ENCODE measurements at places on chromosomes 4 and X.

- no peak for DNase-seq
Observed at GRCh38 chrX:19887911-19888879, 795 bp upstream of the SH3KBP1 start.

DNA sequence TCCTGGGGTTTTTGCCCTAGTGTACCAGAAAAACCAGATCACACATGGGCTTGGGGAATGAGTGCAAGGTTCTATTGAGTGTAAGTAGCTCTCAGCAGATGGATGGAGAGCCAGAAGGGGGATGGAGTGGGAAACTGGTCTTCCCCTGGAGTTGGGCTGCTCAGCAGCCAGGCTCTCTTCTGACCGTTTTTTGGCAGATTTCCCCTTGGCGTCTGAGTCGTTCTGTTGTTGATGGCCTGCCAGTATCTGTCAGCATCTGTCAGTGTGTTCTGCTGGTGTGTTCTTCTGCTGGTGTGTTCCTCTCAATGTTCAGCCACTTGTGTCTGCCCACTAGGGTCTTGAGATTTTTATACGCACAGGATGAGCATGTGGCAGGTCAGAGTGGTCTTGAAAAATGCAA lies 633.9 kb upstream of the CPEB2 start:
- no peak for DNase-seq

DNA sequence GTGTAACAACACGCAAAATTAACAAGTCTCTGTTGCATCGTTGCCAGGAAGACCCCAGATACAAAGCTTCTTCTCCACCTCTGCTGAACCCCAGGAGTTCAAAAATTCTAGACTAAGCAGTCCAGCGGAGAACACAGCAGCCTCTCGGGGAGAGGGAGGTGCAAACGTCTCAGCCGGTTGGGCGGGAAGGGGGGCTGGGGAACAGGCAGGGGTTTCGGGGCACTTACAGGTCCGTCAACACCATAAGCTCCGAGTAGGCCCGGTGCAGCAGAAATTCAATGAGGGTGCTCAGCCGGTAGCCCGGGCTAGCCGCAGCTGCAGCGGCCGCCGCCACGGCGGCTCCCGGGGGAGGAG lies 394 bp downstream of the MED14 start:
- DNase-seq = no peak

DNA sequence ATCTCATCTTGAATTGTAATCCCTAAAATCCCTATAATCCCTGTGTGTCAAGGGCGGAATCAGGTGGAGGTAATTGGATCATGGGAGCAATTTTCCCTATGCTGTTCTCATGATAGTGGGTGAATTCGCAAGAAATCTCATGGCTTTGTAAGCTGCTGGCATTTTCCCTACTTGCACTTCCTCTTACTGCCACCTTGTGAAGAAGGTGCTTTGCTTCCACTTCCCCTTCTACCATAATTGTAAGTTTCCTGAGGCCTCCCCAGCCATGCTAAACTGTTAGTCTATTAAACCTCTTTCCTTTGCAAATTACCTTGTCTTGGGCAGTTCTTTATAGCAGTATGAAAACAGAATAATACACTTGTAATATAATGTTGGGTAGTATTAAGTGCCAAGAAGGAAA lies 1087.4 kb upstream of the SLIT2 start:
- no peak for DNase-seq

DNA sequence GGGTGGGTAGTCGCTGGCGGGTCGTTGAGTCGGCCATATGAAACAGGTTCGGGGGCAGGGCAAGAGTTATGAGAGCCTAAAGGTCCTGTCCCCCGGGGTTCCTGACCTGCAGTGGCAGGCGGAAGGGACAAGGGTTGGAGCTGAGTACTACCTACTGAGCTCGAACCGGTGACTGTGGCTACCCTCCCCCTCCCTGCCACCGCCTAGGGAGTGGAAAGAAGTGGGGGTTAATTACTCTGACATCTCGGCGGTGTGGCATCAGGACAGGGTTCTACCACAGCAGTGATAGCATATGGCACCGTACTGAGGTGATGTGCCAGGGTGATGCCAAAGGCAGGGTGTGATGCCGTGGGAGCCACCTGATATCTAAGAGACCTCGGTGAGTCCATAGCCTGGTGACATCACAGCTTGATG lies 307 bp downstream of the ATG4A start:
- no peak for DNase-seq

DNA sequence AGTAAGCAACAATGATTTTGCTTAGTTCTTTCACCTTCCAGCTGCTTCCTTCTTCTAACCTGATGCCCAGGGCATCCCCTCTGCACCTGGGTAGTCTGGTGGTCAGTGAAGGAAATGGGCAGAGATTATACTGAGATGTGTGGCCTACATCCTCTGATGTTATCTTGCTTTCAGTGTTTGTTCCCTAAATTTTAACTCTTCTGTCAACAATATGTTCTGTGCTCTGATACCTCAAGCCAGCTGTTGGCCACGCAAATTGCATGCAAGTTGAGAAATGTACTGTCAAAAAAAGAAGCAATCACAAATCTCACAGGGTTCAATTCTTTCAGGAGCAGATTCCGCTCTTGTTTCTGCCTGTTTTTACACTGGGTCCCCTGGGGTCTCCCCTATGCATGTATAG lies 73.8 kb downstream of the FBXW7 start:
- no peak for DNase-seq

DNA sequence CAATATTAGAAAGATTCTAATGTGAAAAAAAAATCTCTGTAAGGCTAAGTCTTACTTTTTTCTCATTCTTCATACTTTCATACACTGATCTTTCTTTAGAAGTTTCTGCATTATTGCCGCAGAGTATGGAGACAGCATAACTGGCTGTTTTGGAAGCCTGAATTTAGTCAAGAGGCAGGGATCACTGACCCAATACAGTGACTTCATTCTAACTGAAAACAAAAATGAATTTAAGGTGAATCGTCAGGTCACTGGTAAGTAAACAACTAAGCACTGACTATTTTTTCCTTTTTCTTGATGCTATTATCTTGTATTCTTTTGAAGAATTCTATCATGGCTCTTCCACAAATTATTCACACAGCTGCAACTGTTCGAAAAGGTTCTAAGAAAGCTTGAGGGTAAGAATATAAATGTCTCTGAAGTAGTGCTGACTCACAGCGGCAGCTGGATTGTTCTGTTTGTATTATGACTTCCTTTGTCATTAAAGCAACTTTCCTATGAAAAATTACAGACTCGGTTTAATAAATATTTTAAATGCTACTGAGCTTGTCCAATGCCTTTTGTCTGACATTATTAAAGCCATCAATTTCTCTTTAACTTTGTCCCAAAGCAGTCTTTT lies 609.3 kb downstream of the FSTL5 start:
- DNase-seq = peak; percentile 9

DNA sequence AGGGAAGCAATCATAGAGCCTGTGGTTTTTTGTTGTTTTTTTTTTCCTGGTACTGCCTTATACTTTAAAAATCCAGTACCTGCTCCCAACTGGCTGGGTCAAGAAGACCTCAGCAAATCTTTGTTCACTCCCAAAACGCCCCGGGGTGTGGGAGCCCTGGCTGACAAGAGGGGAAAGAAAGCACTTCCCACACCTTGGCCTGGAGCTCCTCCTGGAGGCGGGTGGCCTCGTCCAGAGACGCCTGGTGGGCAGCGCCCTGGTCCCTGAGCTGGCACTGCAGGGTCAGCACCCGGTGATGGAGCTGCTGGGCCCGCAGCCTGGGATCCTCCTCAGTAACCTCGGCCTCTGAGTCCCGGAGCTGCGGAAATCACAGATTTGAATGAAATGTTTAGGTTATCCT lies 38.2 kb downstream of the C4orf50 start:
- no peak for DNase-seq

GRCh38 chr4:54254116-54254914 lies 25.2 kb downstream of the PDGFRA start:
- no peak for DNase-seq

DNA sequence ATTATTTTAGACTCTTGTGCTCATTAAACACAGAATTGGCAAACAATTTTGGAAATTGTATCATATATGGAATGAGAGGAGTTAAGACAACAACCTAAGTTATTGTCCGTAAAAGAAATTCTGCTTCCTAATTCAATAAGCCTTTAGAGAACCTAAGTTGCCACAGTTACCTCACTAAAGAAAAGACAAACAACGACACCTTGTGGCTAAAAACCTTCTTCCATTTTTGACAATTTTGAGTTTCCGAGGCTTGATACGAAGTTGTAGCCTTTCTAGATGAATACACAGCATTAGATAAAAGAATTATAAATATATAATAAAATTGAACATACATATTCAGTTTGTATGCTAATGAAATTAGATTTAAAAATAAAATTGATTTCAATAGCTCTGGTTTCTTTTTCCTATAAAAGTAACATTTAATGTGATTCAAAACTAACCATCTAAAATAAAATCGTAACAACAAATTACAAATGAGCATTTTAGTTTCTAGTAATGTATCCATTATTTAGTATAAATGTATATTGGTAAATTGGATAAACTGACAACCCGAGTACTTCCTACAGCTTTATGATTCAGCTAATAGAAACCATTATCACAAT lies 275.1 kb downstream of the GPM6A start:
- peak; percentile 10 for DNase-seq

Measured in NCI-H1417 treated with DMSO at 0.1 percent for 48 hours (cell line).